ENCODE measurements at places on chromosomes 13 and 19. TPM values are rescaled to one million over a fixed set of nuclear protein-coding genes. Genes with fewer than 3 reads are reported as not detected.

- peak; percentile 56 for DNase-seq
These were observed 5.0 kb upstream of the PTGER1 start for GRCh38 chr19:14479975-14480699.

CDC42EP5 gene
- not detected for total RNA-seq

ZNF440 gene
- 7.9 TPM for total RNA-seq

DNA sequence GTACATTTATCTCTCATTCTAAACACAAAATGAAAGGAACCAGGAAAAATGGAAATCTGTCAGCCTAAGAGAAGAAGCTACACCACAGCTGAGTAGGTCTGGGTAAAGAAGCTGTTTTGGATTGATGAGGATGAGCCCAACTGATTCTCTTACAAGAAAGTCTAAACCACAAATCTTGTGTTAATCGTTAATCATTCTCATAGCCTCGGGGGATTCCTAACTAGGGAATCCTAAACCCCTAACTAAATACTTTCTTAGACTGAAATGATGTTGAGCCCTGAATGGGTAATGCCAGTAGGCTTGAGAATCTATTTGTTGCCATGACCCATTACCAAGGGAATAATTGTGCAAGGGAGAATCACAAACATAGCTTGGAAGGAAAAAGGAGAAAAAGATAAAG lies 327.5 kb upstream of the SPRY2 start:
- no peak for DNase-seq

NCR1 gene
- 1.4 TPM for total RNA-seq

DNA sequence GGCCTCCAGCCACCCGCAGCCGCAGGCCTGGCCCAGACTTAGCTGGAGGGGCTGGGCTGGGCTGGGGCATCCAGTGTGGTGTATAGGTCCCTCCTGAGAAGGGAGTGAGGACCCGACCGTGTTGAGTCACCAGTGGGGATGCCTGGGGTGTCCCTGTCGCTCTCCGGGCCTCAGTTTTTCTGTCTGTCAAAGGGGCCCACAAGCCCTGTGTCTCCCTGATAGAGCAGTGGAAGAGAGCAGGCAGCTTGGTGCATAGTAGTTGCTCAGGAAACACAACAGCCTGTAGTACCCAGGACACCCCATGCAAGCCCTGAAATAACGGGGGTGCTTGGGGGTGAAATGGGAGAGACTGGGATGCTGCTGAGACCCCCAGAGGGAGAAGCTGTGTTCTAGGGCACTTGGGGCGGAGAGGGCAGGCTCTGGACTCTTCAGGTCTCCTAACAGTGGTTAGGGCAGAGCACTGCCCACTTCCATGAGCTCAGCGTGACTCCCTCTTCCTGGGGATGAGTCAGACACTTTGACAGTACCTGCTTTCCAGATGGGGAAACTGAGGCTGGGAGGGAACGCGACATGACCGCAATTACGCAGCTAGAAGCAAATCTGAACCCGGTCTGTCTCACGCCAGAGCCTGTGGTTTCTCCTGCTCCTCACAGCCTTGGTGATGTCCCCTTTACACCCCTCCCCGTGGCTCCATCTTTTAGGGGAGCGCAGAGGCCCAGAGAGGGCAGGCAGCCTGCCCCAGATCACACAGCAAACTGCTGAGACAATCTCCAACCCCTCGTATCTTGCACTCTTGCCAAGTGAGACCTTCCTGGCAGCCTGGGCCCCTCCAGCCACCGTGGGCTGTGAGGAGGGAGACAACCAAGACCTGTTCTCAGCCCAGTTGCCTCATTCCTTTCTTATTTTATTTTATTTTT lies 692 bp downstream of the SULT2B1 start:
- no peak for DNase-seq

PSG2 gene
- total RNA-seq, result not detected

SIX5 gene
- total RNA-seq, result 0.73 TPM

GRCh38 chr19:49440439-49441209 lies 703 bp downstream of the SLC17A7 start:
- no peak for DNase-seq

DNA sequence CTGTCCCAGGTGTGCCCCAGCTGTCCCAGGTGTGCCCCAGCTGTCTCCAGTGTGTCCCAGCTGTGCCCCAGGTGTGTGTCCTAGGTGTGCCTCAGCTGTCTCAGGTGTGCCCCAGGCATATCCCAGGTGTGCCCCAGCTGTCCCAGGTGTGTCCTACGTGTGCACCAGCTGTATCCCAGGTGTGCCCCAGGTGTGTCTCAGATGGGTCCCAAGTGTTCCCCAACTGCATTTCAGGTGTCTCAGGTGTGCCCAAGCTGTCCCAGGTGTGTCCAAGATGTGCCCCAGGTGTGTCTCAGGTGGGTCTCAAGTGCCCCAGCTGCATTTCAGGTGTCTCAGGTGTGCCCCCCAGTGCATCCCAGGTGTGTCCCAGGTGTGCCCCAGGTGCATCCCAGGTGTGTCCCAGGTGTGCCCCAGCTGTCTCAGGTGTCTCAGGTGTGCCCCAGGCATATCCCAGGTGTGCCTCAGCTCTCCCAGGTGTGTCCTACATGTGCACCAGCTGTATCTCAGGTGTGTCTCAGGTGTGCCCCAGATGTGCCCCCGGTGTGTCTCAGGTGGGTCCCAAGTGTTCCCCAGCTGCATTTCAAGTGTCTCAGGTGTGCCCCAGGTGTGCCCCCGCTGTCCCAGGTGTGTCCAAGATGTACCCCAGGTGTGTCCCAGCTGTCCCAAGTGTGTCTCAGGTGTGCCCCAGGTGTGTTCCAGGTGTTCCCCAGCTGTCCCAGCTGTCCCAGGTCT lies 1.3 kb upstream of the GRK1 start:
- no peak for DNase-seq

DNA sequence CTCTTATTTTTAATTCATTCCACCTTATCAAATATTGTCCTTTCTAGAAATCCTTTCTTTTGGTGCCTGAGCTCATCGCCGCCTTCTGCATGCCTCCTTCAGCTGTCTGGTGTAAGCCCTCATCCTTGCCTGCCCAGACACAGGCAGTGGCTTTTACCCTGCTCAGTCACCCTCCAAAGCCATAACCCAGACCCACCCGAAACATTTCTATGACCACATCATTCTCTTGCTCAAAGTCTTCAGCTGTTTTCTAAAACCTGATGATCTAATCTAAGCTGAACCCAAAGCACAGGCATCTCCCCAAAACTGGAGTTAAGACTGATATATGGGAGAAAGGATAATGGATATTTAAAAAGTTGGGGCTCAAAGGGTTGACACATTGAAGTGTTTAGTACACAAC lies 753.7 kb upstream of the SGCG start:
- no peak for DNase-seq

DNA sequence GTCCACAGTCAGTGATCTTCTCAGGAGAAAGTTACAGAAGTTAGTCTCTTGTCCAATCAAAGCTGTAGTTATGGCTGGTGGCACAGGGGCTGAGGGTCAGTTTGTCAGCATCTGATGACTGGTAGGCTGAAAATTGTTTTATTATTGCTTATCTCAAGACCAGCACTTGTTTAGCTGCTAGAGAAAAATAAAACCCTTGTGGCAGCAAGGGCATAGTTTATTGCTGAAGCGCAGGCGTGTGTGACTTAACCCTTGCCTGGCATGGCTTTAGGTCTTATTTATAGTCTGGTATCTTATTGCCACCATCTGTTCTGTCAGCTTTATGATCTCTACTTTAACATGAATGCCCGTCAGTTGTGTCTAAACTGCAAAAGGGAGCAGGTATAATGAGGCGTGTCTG lies 154.7 kb downstream of the USP12 start:
- DNase-seq, result no peak

DNA sequence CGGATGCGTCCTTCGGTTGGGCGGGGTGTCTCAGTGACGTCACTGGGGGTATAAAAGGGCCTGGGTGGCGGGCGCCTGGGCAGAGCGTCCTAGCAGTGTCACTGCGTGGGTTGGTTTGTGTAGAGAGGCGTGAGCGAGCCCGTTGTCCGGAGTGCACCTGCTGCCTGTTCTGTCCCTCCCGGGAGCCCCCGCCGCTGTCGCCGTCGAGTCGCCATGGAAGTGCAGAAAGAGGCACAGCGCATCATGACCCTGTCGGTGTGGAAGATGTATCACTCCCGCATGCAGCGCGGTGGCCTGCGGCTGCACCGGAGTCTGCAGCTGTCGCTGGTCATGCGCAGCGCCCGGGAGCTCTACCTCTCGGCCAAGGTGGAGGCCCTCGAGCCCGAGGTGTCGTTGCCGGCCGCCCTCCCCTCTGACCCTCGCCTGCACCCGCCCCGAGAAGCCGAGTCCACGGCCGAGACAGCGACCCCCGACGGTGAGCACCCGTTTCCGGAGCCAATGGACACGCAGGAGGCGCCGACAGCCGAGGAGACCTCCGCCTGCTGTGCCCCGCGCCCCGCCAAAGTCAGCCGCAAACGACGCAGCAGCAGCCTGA lies 2.9 kb downstream of the IER2 start:
- DNase-seq, result peak; percentile 96

IGFL4 gene
- total RNA-seq, result not detected

GRCh38 chr13:113555141-113555540 lies 29.4 kb upstream of the TFDP1 start:
- no peak for DNase-seq
